ENCODE measurements at places on chromosomes 5 and 9.

- DNase-seq, result no peak
Observed at GRCh38 chr9:1273859-1274258, 223.7 kb downstream of the DMRT2 start.

GRCh38 chr5:32735512-32735911 is 24.4 kb downstream of the NPR3 start:
- no peak for DNase-seq

- DNase-seq, result no peak
Observed at GRCh38 chr5:84634256-84634655, 249.6 kb upstream of the EDIL3 start.

- no peak for DNase-seq
Observed at GRCh38 chr5:150123542-150123941, 32.1 kb downstream of the PDGFRB start.

- no peak for DNase-seq
Observed at GRCh38 chr5:59749782-59750520, 143.6 kb downstream of the PDE4D start.
